H1 (cell line): ENCODE measurements at places on chromosomes 6 and 20. TPM values are rescaled to one million over a fixed set of nuclear protein-coding genes. Genes with fewer than 3 reads are reported as not detected.
A peak's percentile ranks its signal among the peaks of the same experiment; 100 is the strongest.

FGD2 gene
- polyA plus RNA-seq: 0.12 and 0.24 TPM in 2 replicates

MYCT1 gene
- 0.39 and 0.42 TPM in 2 replicates for polyA plus RNA-seq

CCM2L gene
- polyA plus RNA-seq: 15.8 and 23.1 TPM in 2 replicates

KIF25 gene
- polyA plus RNA-seq: 1.5 and 2.5 TPM in 2 replicates

TINAG gene
- not detected in 2 replicates for polyA plus RNA-seq

CST7 gene
- polyA plus RNA-seq: not detected in 2 replicates

COL12A1 gene
- 1.4 TPM in 2 replicates for polyA plus RNA-seq

COL20A1 gene
- polyA plus RNA-seq: 0.21 and 0.61 TPM in 2 replicates

PRKN gene
- polyA plus RNA-seq: 0.19 and 0.29 TPM in 2 replicates

FNDC1 gene
- polyA plus RNA-seq: 0.06 and 0.14 TPM in 2 replicates

OXT gene
- not detected in 2 replicates for polyA plus RNA-seq

SLC22A2 gene
- polyA plus RNA-seq: 0.23 TPM in 1 of 2 replicates, not detected in the other

EBF4 gene
- 2.9 and 3.6 TPM in 2 replicates for polyA plus RNA-seq

GTSF1L gene
- polyA plus RNA-seq: not detected in 2 replicates

- no peak for DNase-seq
Observed at GRCh38 chr6:83333500-83333899, 97.4 kb downstream of the ME1 start.

DNA sequence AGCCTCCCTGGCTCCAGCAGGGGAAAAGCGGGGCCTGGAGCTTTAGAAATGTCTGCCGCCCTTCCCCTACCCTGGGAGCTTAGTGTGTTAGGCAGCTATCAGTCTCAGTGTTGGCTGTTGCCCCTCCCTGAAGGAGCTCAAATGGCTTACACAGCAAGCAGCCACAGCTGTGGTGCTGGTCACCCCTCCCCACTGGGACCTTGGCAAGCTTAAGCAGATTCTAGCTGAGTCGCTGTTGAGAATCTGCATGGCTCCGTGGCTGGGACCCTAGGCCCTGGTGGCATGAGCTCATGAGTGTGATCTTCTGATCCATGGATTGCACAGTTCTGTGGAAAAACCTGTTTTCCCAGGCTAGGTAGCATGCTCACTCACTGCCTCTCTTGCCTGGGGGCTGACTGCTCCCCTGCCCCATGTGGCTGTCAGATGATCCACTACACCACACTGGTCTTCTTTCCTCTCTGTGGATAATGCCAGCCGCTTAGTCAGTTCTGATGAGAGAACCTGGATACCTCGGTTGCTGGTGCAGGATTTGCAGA, 714.0 kb downstream of the MAFB start:
- DNase-seq: no peak

DNA sequence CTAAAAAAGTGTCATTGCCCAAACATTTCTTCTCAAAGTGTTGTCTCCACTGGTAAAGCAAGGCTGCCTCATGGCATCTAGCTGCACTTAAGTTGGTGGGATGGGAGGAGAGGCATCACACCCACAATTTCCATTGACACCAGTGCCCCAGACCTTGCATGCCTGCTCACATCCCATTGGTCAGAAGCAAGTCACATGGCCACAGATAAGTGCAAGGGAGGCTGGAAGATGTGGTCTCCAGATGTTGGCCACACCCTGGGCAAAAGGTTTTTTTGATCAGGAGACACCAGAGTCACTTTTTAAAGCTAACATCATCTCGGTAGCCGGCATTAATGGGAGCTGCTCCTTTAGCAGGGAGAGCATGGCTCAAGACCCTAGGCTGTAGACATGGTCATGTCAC, 157.1 kb upstream of the CST7 start:
- no peak for DNase-seq

DNA sequence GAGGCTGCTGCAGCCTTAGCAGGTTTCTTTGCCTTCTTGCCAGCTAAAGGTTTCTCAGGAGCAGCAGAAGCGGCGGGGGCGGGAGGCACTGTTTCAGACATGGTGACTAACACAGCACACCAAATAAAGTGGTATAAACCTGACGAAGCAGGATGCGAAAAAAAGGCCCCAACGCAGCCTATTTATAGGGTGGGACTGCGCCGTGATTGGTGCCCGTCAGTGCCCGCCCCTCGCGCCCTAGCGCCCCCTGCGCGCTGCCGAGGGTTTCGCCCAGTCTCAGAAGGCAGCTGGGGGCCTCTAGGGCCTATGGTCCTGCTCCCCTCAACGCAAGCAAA, 55.0 kb downstream of the TRIM38 start:
- DNase-seq: no peak

- no peak for DNase-seq
Observed at GRCh38 chr20:56957737-56958553, 308.5 kb downstream of the BMP7 start.

DNA sequence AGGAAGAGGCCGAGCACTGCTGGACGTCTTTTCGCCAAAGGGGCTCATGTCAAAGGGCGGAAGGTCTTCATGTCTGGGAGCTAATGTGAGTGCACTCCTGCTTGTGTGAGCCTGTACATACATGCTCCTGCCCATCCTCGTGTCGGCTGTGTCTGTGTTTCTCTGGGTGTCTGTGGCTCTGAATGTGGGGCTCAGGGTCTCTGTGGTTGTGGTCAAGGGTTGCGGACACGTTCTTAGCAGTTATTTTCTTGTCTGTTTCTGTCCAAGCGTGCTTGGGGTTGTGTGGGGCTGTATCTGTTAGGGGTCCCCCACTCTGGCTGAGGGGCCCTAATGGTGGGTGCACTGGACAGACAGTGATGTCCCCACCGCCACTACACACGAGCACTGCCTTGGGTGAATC, 2.9 kb downstream of the AVP start:
- DNase-seq: no peak

GRCh38 chr20:38610521-38610920, 8.9 kb downstream of the ARHGAP40 start:
- DNase-seq: no peak

- no peak for DNase-seq
Observed at GRCh38 chr6:3793545-3793944, 42.0 kb upstream of the PXDC1 start.

- DNase-seq: no peak
Observed at GRCh38 chr6:19578481-19578880, 258.7 kb upstream of the ID4 start.

- peak; percentile 81 for DNase-seq
Observed at GRCh38 chr6:7684843-7685242, 41.1 kb upstream of the BMP6 start.

DNA sequence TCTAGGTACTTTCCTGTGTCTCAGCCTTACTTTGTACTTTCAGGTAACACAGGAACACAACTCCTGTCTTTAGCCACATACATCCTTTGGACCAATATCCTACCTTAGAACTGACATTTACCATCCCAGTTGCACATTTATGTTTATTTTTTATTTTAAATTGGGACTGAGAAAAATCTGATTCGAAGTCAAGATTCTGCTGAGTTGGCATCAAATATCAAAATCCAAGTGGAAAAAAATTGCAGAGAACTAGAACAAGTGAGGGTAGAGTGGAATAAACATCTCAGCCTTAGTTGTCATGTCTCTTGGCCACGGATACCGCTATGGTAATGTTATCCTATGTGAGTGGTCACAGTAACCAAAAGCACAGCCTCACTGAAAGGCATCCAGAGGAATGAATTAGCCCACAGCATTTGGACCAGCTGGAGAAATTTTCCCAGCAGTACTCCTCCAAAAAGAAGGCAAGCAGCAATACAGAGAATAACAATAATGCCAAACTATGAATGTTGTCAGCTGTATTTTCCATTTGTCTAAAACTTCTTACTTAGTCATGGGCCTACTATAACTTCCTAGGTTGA, 17.6 kb upstream of the EYA4 start:
- no peak for DNase-seq

DNA sequence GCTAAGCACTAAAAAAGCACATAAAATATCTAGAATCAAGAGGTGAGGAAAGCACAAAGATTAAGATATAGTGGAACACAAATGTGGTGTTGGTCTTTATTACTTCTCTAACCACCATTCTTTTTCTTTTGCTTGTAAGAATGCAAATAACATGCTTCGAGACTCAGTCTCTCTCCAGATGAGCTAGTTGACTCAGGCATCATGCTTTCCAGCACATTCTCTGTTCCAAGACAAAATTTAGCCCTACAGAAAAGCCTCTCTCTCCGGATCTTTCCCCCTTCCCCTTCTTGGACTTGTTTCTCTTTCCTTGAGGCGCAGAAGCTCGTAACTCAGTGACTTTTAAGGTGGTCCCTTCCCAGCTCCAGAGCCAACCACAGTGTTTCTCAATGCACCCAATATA, 91.0 kb downstream of the FNDC1 start:
- no peak for DNase-seq

DNA sequence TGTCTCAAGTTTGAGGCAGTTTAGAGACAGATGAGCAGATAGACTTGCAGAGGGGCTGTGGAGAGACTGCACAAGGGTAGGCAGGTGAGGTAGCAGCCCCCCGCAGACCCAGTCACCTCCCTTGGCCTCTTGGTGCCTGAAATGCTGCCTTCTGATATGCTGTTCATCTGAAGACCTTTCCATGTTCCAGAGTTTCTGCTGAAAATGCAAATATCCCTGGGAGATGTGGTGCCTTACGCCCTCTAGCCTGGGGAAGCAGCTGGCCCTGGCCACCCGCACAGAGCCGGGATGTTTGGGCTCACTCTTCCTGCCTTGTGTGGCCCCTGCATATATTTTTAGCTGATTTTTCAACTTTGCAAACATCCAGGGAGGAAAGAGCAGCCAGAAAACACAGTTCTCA, 51.4 kb downstream of the TMEM242 start:
- no peak for DNase-seq

GRCh38 chr6:138857775-138858174, 61.9 kb downstream of the ECT2L start:
- DNase-seq: no peak

DNA sequence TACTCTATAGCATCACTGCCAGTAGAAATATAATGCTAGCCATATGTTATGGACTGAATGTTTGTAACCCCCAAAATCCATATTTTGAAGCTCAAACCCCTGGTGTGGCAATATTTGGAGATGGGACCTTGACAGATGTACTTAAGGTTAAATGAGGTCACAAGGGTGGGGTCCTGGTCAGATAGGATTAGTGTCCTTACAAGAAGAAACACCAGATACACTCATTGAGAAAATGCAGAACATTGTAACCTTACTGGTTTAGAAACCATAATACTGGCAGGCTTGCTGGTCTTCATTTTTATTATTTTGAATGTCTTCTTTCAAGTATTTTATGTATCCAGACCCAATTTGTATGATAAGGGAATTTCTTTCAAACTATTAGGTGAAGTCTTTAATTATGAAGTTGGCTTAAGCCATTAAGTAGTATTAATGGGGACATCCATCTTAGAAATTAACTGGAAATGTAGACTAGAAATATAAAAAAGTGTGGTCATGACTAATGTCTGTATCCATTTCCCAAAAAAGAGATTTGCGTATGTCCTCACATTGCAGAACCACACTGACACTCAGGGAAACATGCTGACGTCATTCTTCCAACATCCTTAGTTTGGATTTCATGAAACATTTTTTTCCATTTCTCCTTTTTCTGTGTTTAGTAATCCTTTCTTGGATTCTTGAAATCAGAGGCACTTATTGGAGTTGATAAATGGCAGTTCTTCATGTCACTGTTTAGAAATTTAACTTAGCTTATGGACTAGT, 32.4 kb downstream of the SLC16A10 start:
- DNase-seq: no peak

DNA sequence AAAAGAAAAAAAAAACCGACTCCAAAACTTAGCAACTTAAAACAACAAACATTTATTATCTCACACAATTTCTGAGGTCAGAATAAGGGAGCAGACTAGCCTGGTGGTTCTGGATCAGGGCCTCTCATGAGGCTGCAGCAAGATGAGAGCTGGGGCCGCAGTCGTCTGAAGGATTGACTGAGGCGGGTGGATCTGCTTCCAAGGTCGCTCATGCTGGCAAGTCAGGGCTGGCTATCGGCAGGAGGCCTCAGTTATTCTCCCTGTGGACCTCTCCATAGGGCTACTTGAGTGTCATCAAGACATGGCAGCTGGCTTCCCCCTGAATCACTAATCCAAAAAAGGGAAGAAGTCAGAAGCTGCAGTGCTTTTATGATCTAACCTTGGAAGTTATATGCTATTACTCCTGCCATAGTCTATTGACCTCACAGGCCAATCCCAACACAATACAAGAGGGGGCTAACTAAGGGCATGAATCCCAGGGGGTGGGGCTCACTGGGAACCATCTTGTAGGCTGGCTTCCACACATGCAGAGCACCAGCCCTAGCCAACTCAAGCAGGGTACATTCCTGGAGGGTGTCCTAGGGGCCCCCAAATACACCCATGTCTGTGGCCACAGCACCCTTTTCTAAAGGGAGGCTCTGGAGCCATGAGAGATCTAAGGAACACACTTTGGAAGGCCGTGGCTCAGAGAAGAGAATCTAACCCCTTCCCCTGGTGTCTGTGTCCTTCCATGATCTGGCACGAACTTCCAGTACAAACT, 11.3 kb downstream of the EBF4 start:
- DNase-seq: no peak

DNA sequence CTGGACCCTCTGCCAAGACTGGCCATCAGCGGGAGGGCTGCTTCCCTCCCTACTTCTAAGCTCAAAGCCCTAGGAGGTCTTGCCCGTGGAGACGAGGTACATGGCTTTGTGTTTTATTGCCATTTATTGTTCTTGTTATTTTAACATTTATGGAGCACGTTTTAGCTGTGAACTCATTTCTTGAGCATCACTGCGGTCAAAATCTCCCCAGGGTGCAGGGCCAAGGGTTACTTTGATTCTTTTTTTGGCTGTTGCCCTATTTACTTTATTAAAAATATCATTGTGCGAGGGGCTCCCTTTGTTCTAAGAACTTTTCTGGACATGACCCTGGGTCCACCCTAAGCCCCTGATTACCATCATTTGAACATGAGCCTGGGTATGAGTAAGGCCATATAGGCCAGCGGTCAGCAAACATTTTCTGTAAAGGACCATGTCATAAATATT, 51.6 kb downstream of the EYA2 start:
- DNase-seq: no peak
